ENCODE measurements at places on chromosomes 11 and 22.

GRCh38 chr11:113862435-113862834 is 12.9 kb downstream of the USP28 start:
- DNase-seq, result no peak

DNA sequence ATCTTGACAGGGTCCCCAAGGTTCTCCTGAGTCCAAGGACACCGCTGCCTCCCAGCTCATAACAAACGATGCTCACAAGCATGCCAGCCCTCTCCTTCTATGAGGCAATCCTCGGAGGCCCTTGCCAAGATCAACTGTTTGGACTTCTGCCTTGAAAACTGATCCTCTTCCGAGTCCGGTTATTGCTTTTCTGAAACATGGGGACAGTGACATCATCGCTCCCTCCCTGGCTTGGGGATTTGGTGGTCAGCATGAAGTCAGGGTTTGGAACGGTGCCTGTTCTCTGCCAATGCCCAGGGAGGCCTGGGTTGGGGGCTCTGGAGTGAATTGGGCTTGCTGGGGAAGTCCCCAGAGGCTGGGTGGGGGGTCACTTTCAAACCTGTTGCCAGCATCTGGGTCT is 149.3 kb downstream of the FBXO7 start:
- no peak for DNase-seq

DNA sequence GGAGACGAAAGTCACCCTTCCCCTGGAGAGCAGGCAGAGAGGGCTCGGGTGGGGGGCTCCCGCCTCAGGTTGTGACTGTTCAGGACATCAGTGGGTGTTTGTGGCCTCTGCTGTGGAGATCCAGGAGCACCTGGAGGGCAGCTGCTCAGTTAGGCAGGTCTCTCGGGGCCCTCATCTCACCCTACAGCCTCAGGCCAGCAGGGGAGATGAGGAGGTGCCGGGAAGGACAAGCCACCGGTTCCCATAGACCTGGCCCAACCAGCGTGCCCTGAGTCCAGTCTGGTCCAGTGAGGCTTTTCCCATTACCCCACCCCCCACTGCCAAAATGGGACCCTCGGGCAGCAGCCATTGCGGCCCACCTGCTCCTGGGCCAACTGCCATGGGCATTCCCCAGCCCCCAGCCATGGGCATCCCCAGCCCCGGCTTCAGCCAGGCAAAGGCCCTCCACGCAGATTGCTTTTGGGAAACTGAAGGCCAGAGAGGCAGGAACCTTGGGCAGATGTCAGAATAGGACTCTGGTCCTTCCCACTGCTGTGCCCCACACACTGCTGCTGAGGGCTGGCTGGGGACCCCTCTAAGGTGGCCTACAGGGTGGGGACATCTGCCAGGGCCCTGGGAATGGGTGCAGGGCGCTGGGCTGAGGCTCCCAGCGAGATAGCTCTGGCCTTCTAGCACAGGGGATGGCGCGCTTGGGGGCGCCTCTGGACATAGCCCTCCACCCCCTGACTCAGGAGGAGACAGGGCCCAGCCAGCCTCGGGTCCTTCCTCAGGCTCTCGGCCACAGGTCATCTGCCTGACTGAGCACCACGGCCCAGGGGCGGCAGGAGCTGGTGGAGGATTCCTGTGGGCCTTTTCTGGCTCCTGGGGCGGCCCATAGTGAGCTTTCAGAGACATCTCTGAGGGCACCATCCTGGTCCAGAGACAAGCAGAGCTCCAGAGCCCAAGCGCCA is 4.8 kb downstream of the PIM3 start:
- DNase-seq, result no peak

DNA sequence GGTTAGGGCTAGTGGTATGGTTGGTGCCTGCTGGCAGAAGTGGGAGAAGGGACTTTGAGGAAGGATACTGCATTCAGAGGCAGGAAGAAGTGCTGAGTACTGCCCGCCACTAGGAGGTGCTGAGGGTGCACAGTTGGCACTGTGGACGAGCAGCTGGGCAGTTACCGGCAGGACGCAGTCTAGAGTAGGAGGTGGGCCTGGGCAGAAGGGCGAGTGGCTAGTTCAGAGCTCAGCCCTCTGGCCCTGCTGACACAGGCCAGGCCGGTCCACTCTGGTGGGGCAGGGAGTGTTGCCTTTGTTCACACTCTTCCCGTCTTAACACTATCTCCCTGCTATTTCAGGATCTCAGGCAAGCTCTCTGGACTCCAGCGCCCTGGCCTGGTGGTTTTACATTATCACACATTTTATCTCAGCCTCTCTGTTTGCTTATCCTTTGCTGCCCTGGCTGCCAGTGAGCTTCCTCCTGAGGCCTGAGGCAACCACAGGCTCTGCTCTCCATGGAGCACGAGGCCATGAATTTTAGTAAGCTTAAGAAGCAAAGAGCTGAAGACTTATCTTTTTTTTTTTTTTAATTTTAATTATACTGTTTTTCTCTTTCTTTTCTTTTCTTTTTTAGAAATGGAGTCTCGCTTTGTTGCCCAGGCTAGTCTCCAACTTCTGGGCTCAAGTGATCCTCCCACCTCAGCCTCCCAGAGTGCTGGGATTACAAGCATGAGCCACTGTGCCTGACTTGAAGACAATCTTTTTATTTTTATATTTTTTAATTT is 26.9 kb downstream of the SNAP29 start:
- DNase-seq, result peak; percentile 63

DNA sequence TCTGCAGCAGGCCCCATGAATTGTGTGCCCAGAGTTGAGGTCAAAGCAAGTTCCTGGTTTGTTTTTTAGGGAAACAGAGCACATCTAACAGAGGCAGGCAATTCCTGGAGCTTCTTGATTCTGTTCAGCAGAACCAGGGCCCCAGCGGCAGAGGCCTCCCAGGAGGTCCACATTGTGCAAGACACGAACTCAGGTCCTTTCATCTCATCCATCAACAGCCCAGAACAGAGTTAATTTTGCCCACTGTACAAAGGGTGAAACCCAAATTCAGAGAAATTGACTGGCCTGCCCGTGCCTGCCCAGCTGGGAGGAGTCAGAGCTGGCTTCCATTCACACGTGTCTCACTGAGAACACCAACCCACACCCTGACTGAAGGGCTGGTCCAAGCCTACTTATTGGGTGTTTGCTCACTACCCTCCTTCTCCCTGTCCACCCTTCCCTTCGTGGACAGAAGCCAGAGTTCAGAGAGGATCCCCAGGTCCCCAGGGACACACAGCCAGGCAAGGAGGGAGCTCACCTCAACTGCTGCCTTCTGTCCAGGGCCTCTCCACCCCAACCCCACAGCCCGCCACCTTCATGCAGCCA is 607.1 kb downstream of the TBC1D22A start:
- DNase-seq, result no peak

DNA sequence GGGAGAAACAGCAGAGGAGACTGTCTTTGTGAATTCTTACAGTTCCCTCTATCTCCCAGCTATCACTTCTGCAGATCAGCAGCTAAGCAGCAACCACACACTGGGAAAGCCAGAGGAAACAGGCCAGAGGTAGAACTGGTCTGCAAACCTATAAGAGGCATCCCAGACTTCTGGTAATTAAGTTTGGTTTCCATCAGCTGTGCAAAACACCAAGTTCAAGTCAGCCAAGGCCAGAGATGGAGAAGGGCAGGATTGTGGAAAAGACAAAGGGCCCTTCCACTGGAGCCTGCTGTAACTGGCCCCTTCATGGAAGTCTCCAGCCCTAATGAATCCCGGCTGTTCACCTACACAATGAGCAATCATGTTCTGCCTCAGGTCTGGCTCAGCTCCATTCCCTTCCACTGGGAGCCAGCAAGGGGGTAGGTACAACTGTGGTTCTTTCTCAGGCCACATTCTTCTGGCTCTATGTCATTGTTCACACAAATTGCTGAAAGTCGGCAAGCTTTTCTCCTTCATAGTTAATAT is 4.6 kb upstream of the PAMR1 start:
- DNase-seq, result no peak

- DNase-seq, result no peak
Observed at GRCh38 chr11:38315151-38315550, 1717.1 kb upstream of the RAG2 start.

DNA sequence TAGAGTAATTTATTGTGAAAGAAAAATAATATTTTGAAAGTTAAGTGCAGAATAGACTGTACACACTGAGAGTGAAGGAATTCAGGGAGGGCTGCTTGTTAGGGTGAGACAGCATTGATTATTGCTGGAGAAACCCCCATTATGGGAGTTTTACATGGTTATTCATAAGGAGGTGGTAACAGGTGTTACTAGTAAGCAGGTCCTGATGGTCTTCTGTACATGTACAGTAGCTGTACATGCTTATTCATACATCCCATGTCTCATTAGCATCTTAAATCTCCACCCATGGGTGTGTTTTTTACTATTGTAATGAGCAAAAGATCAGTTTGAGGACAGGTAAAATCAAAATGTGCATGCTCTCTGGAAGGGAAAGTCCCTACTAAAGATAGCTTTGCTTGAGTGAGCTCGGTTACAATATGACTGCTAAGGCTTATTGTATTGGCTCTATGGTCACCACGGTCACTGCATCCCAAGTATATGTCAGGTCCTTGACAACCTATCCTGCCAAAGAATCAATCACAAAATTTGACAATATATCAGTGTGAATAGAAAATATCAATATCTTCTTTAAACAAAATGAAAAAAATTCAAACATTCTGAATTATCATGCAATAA is 6.2 kb downstream of the KDM4F start:
- no peak for DNase-seq

DNA sequence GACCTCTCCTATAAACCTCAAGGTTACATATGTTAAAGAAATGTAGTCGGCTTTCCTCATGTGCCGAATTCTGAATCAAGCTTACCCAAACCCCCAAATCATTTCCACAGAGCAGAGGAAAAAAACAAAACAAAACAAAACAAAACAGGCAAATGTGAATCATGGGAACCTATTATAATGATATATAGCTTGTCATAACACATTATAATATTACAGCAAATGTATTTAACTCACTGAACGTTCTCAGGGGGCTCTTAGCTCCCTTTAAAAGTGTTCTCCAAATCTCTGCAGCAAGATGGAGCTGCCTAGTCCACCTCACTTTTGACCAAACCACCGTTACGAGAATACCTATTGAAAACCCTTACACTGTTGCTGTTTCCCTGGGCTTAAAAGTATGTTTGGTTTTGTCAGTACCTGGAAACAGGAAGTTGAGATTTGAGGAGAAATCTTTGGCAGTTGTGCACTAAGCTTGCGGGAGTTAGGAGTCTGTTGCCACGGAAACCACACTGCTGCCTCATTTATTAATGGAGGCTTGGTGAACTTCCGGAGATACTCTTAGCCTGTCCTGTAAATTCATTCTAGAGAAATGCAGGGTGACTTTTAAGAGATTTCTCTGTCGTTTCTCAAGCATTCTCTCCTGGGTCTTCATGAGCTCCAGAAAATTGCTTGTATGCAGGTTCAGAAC is 167.0 kb upstream of the RASSF10 start:
- DNase-seq, result no peak

- no peak for DNase-seq
Observed at GRCh38 chr11:126929179-126930061, 71.2 kb downstream of the KIRREL3 start.

- no peak for DNase-seq
Observed at GRCh38 chr11:134572741-134573675, 161.0 kb upstream of the B3GAT1 start.

DNA sequence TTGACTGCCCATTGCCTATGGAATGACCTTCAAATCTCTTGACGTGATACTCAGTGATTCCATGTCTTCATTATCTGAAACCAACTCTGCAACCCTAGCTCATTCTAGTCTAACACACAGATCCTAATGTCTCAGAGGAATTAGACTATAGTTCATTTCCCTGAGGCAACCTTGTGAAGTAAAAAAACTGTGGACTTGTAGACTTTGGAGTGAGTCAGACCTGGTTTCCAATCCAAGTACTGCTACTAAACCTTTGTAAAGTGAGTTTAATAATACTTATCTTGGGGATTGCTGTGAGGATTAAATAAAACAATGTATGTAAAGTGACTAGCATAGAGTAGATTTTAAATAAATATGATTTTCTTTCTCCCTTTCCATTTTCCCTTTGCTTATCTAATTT is 226.1 kb downstream of the BLID start:
- DNase-seq, result no peak

DNA sequence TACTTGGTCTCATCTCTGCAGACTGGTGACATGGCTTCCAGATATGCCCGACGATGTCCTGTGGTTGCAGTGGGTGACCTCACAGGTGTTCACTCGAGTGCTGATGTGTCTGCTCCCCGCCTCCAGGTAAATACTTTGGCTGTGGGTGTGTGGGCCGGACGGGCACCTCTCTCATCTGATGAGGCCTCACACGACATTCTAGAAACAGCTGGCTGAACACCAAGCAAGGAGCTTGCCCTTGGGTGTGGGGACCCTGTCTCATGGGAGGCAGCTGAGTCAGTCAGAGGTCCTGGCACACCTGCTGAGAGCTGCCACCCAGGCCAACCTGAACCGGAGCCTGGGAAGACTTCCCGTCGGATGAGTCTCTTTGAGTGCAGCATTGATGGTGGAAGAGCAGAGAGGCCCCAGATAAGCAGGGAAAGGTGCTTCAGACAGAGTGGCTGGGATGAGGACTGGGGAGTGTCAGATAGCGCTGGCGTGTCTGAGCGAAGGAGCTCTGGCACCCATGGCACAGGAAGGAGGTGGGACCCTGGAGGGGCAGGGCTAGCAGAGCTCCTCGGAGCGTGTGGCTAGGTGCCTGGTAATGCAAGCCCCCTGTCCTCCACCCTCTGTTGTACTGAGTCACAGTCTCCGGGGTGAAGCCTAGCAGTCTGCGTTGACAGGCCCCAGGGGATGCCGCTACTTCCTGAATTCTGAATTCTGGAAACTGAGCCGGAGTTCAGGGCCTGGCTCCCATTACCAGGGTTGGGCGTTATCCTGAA is 10.4 kb upstream of the SAMM50 start:
- DNase-seq, result no peak

GRCh38 chr11:12318791-12319438 is 58.5 kb upstream of the PARVA start:
- DNase-seq, result no peak

- DNase-seq, result no peak
Observed at GRCh38 chr11:62338218-62338617, 970 bp downstream of the ASRGL1 start.

DNA sequence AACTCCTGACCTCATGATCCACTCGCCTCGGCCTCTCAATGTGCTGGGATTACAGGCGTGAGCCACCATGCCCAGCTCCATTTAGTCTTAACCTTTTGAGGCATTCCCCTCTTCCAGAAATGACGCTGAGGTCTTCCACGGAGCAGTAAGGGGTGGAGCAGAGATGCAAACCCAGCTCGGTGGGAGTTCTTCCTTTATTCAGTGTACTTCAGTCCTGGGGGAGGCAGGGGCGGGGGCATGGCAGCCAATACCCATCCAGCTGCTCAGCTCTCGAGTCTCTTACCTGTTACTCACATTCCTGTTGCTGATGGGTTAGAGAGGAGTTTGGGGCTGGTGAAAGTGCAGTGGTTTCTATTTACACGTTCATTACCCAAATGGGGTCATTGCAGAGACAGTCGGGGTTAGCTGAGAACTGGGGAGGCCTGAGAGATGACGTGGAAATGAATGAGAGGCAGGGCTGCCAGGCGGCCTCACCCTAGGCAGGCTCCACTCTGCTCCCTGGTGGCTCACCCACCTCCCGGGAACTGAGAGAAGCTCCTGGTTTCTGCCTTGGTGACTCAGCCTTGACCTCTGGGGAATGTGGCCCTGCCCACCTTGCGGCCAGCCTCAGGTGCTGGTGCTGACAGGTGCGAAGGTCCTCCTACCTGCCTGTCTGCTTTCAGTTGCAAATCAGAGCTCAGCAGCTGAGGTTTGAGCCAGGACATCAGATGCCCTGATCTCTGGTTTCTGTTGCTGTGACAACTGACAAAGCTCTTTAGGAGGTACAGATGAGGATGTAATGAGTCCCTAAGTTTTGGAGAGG is 13.4 kb upstream of the ST14 start:
- DNase-seq, result no peak

GRCh38 chr11:11580841-11581411 is 40.9 kb downstream of the GALNT18 start:
- no peak for DNase-seq

Measured in CMK (cell line).